Activated T-cell treated with anti-CD3 and anti-CD28 coated beads for 4 hours (primary cell): ENCODE measurements at places on chromosomes 1 and 21.

- no peak for DNase-seq
These were observed 10.6 kb downstream of the PADI1 start for GRCh38 chr1:17215545-17215890.

GRCh38 chr1:14404862-14405301, 193.6 kb upstream of the KAZN start:
- no peak for DNase-seq

DNA sequence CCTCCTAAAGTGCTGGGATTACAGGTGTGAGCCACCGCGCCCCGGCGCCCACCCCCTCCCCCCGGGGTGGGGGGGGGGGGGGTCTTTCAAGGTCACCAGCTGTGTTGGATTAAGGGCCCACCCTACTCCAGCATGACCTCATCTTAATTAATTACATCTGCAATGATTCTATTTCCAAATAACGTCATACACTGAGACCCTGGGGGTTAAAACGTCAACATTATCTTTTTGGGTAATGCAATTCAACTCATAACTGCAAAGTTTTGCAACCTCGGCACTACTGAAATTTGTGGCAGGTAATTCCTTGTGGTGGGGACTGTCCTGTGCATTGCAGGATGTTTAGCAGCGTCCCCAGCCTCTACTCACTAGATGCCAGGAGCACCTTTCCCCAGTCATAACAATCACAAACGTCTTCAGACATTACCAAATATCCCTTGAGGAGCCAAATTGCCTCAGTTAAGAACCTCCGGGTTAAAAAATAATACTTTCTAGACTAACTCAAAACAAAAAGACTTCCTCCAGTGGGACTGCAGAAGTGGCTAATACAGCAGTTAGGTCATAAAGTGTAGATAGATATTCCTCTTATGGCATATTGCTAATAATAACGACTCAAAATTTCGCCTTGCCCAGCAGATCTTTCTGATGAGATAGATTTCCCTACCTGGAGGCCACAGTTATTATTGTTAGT, 233.0 kb upstream of the KAZN start:
- DNase-seq = no peak

DNA sequence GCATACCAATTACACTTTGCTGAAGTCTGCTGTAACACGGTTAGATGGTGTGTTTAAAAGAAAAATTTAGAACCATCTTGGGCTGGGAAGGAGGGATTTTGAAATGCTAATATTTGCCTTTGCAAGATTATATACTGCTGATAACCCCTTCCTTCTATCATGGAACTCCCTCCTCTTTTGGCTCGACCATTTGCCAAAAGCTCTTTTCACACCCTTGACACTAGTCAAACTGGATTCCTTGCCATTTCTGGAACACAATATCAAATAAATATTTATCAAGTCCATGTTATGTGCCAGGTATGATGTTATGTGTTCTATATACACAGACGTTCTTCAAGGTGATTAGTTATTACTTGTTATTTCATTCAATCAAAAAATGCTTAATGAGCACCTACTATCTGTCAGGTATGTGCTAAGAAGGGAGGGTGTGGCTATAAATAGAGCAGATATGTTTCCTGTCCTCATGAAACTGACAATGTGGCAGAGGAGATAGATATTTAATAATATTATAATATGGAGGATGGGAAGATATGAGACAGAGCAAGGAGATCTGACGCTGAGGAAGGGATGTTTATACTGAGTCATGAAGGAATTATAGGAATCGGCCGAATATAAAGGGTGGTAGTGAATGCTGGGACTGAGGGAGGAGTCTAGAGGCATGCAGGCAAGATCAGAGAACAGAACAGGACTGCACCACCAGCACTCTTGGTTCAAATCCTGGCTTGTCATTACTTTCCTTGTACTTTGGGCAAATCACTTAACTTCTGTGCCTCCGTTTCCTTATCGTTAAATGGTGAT, 16.1 kb upstream of the XPR1 start:
- DNase-seq = no peak

DNA sequence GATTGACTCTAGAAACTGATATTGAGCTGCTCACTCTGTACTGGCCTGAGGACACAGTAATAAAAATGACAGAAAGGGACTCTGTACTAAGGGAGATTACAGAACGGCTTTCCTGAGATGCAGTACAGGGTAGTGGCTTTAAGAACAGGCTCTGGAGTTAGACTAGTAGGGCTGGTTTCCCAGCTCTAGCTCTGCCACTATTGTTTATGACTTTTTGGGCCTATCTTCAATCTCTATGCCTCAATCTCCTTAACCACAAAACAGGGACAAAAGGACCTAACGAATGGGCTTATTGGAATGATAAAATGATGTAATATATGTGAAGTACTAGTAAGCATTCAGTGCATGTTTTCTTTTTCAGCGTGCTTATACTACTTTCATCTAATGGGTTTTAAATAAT, 1.4 kb downstream of the DEPDC1 start:
- DNase-seq = no peak

GRCh38 chr1:67704351-67704750, 19.4 kb downstream of the GADD45A start:
- DNase-seq = no peak

DNA sequence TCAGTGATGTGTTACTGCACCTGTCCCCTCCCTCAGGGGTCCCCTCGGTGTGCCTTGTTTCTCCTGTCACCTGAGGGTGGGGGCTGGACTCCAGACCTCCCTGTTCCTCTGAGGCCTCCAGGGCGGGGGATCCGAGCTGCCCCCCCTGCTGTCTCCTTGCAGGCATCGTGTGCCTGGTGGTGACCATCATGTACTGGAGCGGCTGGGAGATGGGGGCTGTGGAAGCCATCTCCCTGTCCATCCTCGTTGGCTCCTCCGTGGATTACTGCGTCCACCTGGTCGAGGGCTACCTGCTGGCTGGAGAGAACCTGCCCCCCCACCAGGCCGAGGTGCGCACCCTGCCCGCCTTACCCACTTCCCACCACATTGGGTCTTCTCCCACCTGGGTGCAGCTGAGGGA, 56.4 kb downstream of the DISP3 start:
- no peak for DNase-seq

- no peak for DNase-seq
These were observed 343.3 kb downstream of the SETD4 start for GRCh38 chr21:35716876-35717565.

DNA sequence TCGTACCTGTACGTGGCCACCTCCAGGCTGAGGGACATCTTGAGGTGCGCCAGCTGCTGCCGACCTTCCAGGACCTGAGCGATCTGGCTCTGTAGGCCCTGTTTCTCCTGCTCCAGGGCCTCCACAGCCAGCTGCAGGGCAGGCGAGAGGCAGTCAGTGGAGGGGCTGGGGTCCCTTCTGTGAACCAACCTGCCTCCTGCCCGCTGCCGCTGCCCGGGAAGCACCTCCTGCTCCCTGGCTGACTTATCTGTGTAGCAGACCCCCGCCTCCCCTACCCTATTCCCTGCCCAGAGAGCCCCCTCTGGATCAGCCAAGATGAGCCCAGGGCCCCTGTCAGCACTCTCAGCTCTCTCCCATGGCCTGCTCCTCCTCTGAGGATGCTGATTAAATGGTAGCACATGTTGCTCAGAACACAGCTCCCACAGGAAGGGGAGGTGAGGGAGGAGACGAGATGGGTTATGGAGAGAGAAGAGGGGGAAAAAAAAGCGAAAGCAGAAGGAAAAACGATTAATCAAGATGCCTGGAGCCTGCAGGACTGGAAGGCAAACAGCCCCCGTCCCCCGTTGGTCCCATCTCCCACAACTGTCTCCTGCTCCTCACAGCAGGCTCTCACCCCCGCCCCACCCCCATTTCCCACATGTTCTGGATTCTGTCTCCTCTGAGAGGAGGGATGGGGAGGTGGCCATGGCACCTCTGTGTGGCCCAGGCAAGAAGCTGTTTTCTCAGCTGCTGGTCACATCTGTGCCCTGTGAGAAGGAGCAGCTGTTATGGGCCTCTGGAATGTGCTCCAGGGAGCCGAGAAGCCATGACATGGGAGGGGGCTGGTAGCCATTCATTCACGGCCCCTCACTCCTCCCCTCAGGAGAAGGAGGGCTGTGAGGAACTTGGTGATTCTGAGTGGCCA, 1.7 kb downstream of the NES start:
- no peak for DNase-seq

- no peak for DNase-seq
These were observed 44.1 kb downstream of the PGBD5 start for GRCh38 chr1:230382001-230382491.

DNA sequence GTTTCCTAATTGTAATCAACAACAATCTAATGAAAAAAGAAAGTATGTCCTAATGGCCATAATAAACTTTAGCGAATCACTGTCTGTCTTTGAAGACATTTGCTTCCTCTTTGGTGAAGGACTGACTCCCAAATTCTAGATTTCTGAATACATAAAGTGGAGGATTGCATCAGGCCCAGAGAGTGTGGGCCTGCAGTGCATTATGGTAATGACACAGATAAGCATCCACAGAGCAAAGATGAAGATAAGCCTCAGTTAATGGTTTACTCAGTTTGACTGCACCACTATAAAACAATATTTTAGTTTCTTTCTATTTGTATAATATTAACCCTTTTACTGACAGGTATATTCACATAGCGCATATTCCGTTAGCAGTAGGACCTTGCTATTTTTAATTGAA, 365.5 kb downstream of the KCTD3 start:
- DNase-seq = no peak

- peak; percentile 3 for DNase-seq
These were observed 69.7 kb downstream of the CC2D1B start for GRCh38 chr1:52296345-52296744.

DNA sequence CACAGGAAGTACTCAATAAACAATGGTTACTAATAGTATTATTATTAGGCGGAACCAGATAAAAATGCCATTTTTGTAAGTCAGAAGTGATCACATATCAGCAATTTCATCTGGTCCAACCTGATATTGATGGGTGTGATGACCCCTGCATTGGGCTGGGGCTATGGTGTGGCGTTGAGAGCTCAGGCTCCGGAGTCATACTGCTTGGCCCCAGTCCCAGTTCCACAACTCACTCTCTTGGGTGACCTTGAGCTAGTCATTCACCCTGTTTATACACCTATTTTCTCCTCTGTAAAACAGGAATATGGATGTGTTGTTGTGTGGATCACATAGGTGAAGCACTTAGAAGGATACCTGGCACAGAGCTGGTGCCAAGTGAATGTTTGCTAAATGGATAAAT, 229.4 kb upstream of the POU3F1 start:
- no peak for DNase-seq

GRCh38 chr21:33124889-33125288, 54.9 kb downstream of the OLIG1 start:
- no peak for DNase-seq

GRCh38 chr1:1183833-1184775, 10.4 kb downstream of the TTLL10 start:
- DNase-seq = no peak

- DNase-seq = no peak
These were observed 48.6 kb downstream of the PUM1 start for GRCh38 chr1:31016868-31017267.

- DNase-seq = peak; percentile 0
These were observed 755 bp upstream of the THRAP3 start for GRCh38 chr1:36223381-36223995.

GRCh38 chr1:37360011-37360410, 114.4 kb upstream of the ZC3H12A start:
- DNase-seq = no peak

DNA sequence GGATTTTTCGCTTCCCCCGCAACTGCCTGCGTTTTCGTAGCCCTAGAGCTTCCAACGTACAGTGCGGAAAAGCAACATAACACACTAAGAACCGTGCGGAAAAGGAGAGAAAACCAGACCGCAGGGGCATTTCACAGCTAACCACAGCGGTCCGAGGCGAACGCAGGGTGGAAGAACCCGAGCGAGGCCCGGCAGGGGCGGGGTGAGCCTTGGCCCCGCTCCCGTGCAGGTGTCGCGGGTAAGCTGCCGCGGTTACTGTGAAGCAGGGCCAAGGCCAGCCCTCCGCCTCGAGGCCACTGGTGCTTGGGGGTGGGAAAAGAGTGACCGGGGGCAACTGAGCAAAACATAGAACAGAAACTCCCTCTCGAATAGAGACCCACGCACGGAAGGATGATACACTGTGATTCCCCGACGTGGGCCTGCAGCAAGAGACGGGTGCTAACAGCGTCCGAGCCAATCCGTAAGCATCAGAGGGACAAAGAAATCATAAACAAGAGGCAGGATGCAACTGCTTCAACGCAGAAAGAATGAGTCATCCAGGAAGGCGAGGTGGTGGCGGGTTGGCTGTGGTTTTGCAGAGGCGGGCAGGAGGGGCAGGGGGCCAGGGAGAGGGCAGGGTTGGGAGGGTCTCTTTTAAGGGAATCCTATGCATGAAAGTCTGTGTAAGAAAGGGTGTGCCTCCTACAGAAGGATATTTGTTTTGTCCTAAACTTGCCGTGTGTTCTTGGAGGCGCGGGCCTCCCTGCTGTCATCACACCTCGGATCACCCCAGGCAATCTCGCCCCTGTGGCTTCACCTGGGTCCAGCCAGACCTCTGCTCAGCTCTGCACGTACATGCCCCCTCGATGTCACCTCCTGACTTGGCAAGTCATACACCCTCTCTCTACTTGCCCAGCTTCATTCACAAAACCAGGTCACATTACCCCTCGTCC, 7.3 kb downstream of the GNG4 start:
- DNase-seq = peak; percentile 44

DNA sequence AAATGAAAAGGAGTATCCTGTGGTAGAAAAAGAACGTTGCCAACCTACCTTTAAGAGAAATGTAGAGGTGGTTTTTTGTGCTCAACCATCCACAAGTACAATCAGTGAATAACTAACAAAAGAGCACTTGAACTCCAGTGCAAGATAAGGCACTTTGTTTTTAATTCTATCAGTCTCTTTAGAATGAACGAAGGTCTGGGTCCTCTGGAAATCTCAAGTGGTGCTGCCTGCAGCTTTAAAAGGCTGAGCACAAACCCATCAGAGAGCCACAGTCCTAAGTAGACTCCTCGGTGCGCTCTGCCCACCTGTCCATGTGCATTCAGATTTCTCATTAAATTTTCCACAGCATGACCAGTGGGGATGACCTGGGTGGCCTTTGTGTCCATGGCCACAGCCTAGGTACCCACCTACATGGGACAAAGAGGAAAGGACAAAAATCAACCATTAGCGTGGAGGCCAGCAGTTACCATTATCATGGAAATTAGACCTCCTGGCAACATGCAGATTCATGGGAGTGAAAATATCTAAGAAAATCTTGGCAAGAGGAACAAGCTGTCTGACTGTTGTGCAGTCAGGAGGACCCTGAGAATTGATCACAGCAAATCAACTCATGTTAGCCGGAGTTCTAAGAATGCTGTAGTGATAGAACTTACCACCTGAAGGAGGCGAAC, 9.4 kb downstream of the TRIM45 start:
- DNase-seq = no peak

DNA sequence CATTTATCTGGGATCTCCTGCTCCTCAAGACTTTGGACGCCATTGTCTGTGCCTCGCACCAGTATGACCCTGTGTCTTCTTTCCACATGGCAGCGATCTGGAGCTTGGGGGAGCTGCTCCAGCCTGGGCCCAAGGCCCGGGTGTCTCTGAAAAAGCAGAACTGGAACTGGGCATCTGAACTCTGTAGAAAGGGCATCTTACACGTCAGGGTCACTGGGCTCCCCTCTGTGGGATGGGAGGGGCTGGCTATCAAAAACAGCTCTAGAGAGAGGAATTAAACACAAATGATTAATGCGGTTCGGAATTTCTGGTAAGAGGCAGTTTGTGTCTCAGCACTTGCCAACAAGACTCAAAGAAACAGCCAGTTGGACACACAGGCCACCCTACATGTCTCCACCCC, 16.1 kb downstream of the FCRL1 start:
- no peak for DNase-seq
